Frontal cortex (tissue), 4 donors: ENCODE measurements at places on chromosomes 11 and 22. TPM values are rescaled to one million over a fixed set of nuclear protein-coding genes. Genes with fewer than 3 reads are reported as not detected.

GRCh38 chr11:74162681-74163467 is 7.9 kb downstream of the C2CD3 start:
- DNase-seq: no peak

GRCh38 chr11:120316880-120317688 is 8.0 kb upstream of the TLCD5 start:
- no peak for DNase-seq

The MS4A6E gene
- total RNA-seq: not detected

The OR8B8 gene
- not detected for total RNA-seq

- DNase-seq: no peak
These were observed 256.3 kb upstream of the ARHGAP20 start for GRCh38 chr11:110968348-110969062.

DNA sequence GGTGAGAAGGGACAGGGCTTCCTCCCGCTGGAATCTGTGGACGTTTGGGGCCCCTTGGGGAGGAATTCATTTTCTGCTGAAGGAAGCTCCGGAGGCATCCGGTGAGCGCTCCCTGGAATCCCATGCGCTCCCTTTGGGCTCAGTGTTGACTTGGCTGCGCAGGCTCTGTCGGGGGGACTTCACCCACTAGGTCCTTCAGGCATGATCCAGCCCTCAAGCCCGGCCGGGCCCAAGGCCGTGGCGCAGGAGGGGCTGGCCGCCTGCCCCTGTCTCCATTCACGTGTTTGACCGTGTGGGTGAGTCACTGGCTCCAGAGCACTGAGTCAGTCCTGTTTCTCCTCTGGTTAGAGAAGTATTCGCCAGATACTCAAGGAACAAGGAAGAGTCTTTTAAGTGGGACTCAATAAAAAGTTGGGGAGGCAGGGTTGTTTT is 1.4 kb downstream of the CTTN start:
- peak; percentile 78 for DNase-seq

DNA sequence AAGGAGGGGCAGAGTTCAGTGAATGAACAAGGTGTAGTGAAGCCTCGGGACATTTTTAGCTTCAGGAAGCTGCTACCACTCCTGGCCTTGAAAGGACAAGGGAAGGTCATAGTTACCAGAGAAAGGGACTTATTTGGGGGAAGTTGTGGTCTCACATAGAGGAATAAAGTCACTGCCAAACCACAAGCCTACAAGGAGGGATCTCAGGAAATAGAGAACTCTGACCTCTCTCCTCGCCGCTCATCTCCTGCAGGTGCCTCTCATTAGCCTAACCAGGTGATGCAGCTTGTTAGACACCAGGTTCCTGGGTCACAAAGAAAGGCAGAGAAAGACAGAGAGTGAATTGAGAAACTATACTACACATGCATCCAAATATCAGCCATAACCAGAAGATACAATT is 14.3 kb upstream of the TOLLIP start:
- no peak for DNase-seq
